ENCODE measurements at places on chromosomes 12 and 14. TPM values are rescaled to one million over a fixed set of nuclear protein-coding genes. Genes with fewer than 3 reads are reported as not detected.

DNA sequence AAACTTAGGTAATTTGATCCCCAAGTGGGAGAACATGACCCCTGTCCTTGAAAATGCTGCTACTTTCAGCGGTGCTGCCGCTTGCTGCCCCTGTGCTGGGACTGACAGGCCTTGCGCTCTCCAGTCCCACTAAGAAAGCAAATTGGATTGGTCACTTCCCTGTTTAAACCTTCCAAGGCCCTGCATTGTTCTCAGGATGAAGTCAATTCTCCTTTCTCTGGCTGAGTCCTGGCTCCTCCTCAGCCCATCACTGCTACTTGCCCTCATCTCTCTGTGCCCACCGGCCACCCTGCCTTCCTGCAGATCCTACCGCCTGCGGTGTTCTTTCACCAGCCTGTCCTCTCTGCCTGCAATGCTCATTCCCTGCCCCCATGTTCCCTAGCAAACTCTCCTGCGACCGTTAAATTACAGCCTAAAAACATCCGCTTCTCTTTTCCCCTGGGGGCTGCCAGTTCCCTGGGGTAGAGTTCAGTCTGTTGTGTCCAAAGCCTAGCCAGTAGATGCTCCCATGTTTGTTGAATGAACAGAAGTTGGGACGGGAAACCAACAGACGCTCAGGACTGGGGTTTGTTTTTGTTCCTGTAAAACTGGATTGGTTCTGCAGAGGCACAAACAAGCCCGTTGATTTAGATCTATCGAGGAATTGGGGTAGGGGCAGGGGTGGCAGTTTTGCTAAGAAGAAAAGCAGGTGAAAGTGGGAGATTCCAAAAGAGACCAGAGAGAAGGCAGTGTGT is 127.3 kb upstream of the HIF1A start:
- DNase-seq = no peak

DNA sequence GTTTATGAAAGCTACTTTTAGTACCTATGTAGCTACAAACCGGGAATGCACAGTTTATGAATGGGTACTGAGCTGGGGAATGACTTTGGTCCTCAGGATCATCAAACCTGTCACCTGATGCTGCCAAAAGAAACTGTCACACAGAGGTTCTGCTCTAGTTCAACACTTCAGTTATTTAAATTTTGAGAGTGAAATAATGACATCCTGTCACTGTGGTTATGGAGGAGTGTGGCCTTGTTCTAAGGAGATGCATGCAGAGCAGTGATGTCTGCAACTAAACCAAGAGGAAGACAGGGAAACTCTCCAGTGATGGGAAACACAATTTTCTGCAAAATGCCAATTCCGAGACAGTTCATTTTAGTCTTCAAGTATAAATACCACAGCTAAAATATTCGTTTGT is 4.8 kb upstream of the AEBP2 start:
- no peak for DNase-seq

The SLC5A8 gene
- not detected for total RNA-seq

The NEUROD4 gene
- total RNA-seq = not detected

DNA sequence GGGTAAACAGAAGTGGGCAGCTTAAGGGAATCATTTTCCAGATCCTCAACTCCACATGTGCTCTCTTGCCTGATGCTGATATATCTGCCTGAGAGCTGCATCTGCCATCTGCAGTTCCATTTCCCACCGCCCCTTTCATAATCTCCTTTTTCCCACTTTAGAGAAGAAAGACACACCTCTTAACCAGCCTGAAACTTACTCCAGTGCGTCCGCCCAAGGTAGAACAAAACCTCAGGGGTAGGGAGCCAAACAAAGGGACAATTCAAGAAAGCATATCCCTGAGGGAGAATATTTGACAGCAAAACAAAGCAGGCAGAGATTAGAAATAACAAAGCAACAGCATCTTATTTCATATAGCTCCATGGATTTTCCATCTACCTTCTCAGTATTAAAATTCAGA is 4.3 kb downstream of the MDM1 start:
- no peak for DNase-seq

DNA sequence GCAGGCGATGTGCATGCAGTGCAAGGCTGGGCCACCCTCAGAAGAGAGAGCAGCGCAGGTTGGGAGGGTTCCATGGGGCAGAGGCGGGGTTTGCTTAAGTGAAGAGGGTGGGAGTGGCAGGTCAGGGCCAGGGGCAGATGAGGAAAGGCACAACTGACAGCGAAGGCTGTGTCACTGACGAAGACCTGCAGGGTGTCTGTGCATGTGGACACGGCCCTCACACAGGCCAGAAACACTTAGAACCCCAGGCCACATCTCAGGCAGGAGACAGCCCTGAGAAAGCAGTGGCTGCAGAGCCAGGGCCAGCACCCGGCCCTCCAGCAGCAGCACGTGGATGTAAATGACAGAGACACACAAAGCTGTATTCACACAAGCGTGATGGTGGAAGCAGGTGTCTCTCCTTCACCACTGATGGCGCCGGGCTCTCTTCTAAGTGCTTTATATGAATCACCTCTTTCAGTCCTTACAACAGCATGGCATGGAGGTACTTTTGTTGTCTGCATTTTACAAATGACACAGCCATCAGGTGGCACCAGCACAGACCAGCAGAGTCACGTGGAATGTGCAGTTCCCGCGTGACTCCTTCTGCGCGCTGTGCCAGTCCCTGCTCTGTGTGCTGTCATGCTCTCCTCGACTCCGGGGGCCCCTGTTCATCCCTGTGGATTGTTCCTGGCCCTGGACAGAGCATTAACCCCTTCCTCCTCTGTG is 54.6 kb downstream of the TSPAN11 start:
- no peak for DNase-seq

GRCh38 chr12:21763531-21763930 is 11.0 kb downstream of the KCNJ8 start:
- no peak for DNase-seq

- DNase-seq = no peak
Observed at GRCh38 chr12:57040211-57040610, 9.7 kb downstream of the MYO1A start.

GRCh38 chr12:56336361-56337167 is 2.1 kb upstream of the IL23A start:
- no peak for DNase-seq

GRCh38 chr12:42278128-42278510 is 40.1 kb upstream of the YAF2 start:
- DNase-seq = no peak

DNA sequence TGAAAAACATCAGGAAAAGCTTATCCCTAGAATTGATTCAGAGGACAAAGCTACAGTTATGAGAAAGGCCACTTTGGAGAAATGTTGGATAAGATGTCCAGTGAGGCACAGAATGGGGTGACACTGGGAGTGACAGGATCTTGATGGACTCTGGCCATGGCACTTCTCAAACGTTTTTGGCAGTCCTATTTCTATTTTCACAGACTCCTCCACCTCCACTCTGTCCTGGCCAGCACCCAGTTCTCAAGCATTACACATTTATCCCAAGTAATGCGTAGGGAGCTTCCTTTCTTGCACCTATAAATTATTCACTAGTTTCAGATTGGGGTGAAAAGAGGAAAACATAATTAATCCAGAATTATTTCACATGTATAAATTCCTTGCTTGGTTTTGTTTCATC is 727.3 kb downstream of the NRXN3 start:
- no peak for DNase-seq

- DNase-seq = no peak
Observed at GRCh38 chr12:53712059-53712643, 15.1 kb downstream of the CALCOCO1 start.
